ENCODE measurements at places on chromosomes 13 and 19. TPM values are rescaled to one million over a fixed set of nuclear protein-coding genes. Genes with fewer than 3 reads are reported as not detected.

- DNase-seq: no peak
Measured at GRCh38 chr13:92951273-92951890, 275.2 kb upstream of the GPC6 start.

GRCh38 chr13:73754727-73755292 is 379.4 kb downstream of the KLF12 start:
- DNase-seq: no peak

The ZNF418 gene
- 53.4 TPM for total RNA-seq

The TSHZ3 gene
- 22.8 TPM for total RNA-seq

GRCh38 chr19:10553943-10554381 is 10.3 kb downstream of the ATG4D start:
- DNase-seq: peak; percentile 34

- no peak for DNase-seq
Measured at GRCh38 chr19:35509018-35509652, 4.3 kb downstream of the DMKN start.

The NLRP12 gene
- under 0.01 TPM for total RNA-seq

GRCh38 chr19:38022791-38023670 is 116.0 kb downstream of the SIPA1L3 start:
- no peak for DNase-seq

- DNase-seq: no peak
Measured at GRCh38 chr13:103386341-103386740, 320.1 kb upstream of the SLC10A2 start.

- DNase-seq: peak; percentile 61
Measured at GRCh38 chr19:12723641-12724426, at the start of gene TNPO2. TSS of gene TNPO2 (minus strand) at chr19:12723932. CDS start at chr19:12720977, 2,955 bp downstream.

- DNase-seq: no peak
Measured at GRCh38 chr19:49997709-49998108, 27.5 kb downstream of the VRK3 start.

The CNOT3 gene
- total RNA-seq: 3.7 TPM

DNA sequence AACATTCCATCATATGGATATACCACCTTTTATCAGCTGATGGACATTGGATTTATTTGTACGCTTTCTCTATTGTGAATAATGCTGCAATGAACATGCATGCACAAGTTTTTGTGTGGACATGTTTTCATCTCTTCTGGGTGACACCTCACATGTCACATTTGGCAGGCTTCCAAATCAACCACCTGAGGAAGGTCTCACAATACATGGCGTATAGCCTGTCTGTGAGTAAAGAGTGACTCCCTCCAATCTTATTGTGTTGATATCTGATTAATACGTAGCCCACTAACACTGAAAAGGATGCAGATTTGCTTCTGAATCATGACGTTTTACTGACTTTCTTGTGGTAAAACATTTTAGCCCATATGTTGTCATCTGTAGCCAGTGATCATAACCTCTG is 61.1 kb downstream of the SLC15A1 start:
- DNase-seq: no peak

DNA sequence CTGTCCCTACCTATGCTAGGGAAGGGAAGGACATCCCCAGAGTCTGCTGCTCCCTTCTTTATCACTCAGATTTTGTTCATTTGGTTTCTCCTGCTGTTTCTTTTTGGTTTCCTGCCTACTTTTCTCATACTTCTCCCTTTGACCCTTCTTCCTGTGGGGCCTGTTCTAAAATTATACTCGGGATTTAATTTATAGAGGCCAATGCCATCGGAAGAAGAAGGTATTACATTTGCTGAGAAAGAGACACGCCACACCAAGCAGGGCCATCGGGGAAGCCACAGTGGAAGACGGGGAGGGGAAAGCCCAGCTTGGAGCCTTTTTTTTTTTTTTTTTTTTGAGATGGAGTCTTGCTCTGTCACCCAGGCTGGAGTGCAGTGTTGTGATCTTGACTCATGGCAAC is 46.8 kb upstream of the FARP1 start:
- DNase-seq: no peak

GRCh38 chr13:100521851-100522617 is 66.6 kb downstream of the GGACT start:
- DNase-seq: no peak

DNA sequence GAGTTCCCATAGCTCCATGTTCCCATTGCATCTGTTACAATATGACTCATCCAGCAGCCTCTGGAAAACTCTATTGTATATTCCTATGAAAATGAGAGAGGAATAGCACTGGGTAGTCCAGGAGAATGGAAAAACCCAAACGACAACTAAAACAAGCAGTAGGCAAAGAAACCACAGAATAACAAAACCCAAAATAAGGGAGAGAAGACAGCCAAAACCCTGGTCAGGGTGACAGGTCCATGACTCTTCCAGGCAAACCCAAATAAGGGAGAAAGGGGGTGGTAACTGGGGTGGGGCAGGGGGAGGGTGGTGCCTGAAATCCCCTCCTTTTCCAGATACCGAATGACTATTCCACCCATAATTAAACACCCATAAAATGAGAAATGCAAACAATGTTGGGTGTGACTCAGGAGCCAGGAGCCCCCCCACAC is 4.0 kb upstream of the ZNF8 start:
- no peak for DNase-seq

The CPB2 gene
- total RNA-seq: not detected

The TMC4 gene
- not detected for total RNA-seq

The SBSN gene
- total RNA-seq: not detected

Measured in frontal cortex (tissue), 4 donors.